ENCODE measurements at places on chromosomes 1 and 21. TPM values are rescaled to one million over a fixed set of nuclear protein-coding genes. Genes with fewer than 3 reads are reported as not detected.

The FAM151A gene
- total RNA-seq = not detected

The VANGL2 gene
- total RNA-seq = 79.8 TPM

The CYP4B1 gene
- not detected for total RNA-seq

The CLIC6 gene
- total RNA-seq = 5.4 TPM

The DENND2C gene
- 7.7 TPM for total RNA-seq

The TBX15 gene
- 38.0 TPM for total RNA-seq

The ADORA1 gene
- 16.3 TPM for total RNA-seq

The CD5L gene
- total RNA-seq = not detected

The CFAP126 gene
- total RNA-seq = not detected

The EXO5 gene
- 14.8 TPM for total RNA-seq

- no peak overlapping the region for H3K4me3 ChIP-seq
- DNase-seq = no peak
- no peak overlapping the region for H3K27ac ChIP-seq
- peaks cover 10% of the 10 kb centered on the region for H3K36me3 ChIP-seq
- peaks cover 6% of the 10 kb centered on the region for H3K27me3 ChIP-seq
These were observed 111.8 kb upstream of the ADAR start for GRCh38 chr1:154719586-154720327.

- H3K27me3 ChIP-seq = peaks cover 7% of the 10 kb centered on the region
- peaks cover 64% of the 10 kb centered on the region for H3K36me3 ChIP-seq
- peak overlapping the region; percentile 92 for H3K27ac ChIP-seq
- H3K4me1 ChIP-seq = peaks cover 41% of the 10 kb centered on the region
These were observed 14.1 kb downstream of the PEA15 start for GRCh38 chr1:160219062-160219929.

- peaks cover 37% of the 10 kb centered on the region for H3K4me1 ChIP-seq
- H3K27ac ChIP-seq = peak overlapping the region; percentile 14
- peaks cover 1% of the 10 kb centered on the region for H3K27me3 ChIP-seq
- no peak overlapping the region for H3K4me3 ChIP-seq
These were observed 5.6 kb downstream of the PRCC start for GRCh38 chr1:156772728-156773497.

DNA sequence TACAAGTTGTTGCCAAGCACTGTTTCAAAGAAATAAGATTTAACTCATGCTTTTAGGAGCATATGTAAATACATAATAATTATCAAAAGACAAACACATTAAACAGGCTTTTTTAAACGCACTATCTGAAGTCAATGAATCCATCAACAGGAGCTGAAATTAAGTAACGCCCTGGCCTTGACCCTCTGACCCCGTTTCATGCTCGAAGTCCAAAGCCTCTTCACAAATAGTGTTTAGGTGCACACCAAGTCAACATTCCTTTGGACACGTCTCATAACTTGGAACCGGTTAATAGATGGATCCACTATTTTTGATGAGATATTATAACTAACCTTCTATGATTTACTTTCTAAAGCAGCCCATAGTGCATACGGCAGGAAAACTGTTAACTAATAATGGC is 209.3 kb downstream of the GABPA start:
- peaks cover 37% of the 10 kb centered on the region for H3K36me3 ChIP-seq
- peaks cover 9% of the 10 kb centered on the region for H3K27me3 ChIP-seq
- no peak overlapping the region for H3K27ac ChIP-seq
- H3K4me3 ChIP-seq = no peak overlapping the region

- H3K4me3 ChIP-seq = no peak overlapping the region
- no peak for DNase-seq
- no peak overlapping the region for H3K27ac ChIP-seq
These were observed 121.8 kb downstream of the EPHB2 start for GRCh38 chr1:22832414-22832786.

DNA sequence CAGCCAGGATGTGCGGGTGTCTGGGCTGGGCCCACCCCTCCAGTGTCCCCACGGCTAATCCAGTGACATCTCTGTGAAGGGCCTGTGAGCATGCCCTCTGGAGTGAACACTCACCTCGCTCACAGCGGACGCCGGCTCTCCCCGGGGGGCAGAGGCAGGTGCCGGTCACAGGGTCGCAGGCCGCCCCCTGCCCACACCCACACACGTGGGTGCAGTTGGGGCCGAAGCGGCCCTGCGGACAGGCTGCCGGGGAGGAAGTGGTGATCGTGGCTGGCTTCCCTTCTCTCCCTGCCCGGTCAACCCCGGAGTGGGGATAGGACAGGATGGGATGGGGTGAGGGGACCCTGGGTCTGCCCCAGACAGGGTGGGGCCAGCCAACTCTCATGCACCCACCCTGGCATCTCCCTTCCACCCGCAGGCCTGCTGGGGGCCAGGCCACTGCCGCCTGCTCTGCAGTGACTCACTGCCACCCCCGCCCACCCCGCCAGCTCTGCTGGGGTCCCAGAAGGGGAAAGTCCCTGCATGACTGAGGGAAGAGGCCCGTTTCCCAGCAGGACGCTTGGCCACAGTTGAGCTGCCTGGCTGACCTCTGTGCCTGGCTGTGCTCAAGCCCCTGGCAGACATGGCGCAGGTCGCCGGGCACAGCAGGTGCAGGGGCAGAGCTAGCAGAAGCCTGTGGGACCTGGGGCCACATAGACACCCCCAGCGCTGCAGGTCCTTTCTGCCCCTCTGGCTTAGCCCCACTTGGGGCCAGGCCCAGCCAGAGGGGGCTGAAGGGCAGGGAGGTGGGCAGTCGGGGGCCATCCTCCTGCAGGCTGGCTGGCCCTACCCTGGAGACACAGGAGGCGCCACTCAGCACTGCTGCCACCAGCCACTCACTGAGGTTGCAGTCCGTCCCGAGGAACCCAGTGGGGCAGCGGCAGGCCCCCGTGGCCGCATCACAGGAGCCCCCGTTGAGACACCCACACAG is 41.6 kb downstream of the ARHGEF16 start:
- H3K27ac ChIP-seq = no peak overlapping the region
- peaks cover 9% of the 10 kb centered on the region for H3K27me3 ChIP-seq
- no peaks in the 10 kb centered on the region for H3K4me1 ChIP-seq
- no peaks in the 10 kb centered on the region for H3K36me3 ChIP-seq

GRCh38 chr1:208757846-208758245 is 513.7 kb upstream of the PLXNA2 start:
- no peaks in the 10 kb centered on the region for H3K4me1 ChIP-seq
- H3K4me3 ChIP-seq = no peak overlapping the region
- H3K27ac ChIP-seq = no peak overlapping the region

- H3K27ac ChIP-seq = no peak overlapping the region
- H3K27me3 ChIP-seq = peaks cover 16% of the 10 kb centered on the region
- H3K36me3 ChIP-seq = peaks cover 51% of the 10 kb centered on the region
- no peak overlapping the region for H3K4me3 ChIP-seq
- peaks cover 6% of the 10 kb centered on the region for H3K4me1 ChIP-seq
These were observed 28.4 kb downstream of the WDR4 start for GRCh38 chr21:42850866-42851391.

GRCh38 chr1:230084408-230085177 is 17.6 kb downstream of the GALNT2 start:
- peaks cover 10% of the 10 kb centered on the region for H3K4me1 ChIP-seq
- H3K27me3 ChIP-seq = peaks cover 12% of the 10 kb centered on the region
- peaks cover 12% of the 10 kb centered on the region for H3K36me3 ChIP-seq
- no peak for DNase-seq
- H3K27ac ChIP-seq = peak overlapping the region; percentile 13
- H3K4me3 ChIP-seq = no peak overlapping the region

GRCh38 chr1:229164836-229165735 is 105.8 kb upstream of the RAB4A start:
- H3K36me3 ChIP-seq = no peaks in the 10 kb centered on the region
- H3K4me3 ChIP-seq = no peak overlapping the region

DNA sequence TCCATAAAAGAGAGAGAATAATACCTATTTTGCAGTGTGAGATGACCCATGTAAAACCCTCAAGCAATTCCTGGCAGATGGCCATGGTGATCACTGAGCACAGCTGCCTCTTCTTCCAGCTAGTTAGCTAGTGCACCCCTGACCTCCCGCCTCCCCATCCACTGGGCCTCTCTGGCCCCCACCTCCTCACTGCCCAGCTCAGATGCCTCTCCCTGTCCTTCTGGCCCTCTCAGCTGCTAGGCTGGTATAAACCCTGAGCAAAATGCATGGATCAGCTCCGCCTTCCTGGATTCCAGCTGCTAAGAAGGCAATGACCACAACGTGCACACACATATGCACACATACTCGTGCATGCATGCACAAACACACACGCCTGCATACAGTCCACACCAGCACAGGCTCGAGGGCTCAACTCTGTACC is 117.2 kb downstream of the DMRTB1 start:
- H3K27ac ChIP-seq = no peak overlapping the region
- no peak overlapping the region for H3K4me3 ChIP-seq
- no peaks in the 10 kb centered on the region for H3K4me1 ChIP-seq
- no peak for DNase-seq

DNA sequence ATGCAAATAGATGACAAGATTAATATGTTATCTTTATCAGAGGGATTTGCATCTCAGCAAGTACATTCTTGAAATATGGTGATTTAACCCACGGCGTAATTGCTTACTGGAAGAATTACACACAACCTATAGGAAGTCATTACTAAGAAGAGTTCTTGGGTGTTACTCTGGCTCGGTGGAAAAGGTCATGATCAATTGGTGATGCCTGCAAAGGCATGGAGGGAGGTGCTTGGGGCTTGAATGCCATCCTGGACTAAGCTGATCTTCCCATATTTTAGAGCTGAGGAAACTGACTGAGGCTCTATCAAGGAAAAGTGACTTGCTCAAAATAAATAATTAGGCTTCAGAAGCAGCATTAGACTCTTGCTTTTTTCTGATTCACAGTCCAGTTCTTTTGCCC is 137.5 kb upstream of the JUN start:
- peaks cover 3% of the 10 kb centered on the region for H3K27me3 ChIP-seq
- no peaks in the 10 kb centered on the region for H3K36me3 ChIP-seq
- no peak for DNase-seq
- H3K27ac ChIP-seq = no peak overlapping the region

DNA sequence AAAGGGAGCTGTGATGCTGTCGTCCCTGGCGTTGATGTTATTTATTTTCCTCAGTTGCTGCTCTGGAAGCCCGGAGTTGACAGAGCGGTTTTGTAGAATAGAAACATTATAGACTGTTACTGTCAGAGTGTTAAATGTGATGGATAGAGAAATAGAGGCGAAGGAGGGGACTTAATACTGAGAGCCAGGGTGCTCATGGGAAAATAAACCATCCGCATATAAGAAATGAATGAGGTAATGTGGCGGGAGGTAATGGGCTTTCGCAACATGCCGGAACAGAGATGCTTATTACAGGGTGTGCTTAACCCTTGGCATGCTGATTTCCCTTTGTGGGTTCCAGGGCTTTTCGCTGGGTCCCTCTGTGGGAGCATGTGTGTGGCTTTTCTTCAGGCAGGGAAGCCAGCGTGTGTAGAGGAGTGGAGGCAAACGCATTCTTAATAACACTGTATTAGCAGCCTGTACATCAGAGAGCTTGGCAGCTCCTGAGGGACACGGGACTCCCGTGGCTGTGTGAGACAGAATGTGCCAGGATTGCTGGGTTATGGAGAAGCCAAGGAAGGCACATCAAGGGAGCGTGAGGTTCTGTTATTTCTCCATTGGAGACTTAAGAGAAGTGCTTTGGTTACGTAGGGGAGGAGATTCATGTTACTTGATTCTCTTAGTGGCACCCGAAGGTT is 141.0 kb downstream of the PBX1 start:
- H3K27ac ChIP-seq = peak overlapping the region; percentile 54
- DNase-seq = no peak
- peaks cover 2% of the 10 kb centered on the region for H3K27me3 ChIP-seq
- no peak overlapping the region for H3K4me3 ChIP-seq
- H3K4me1 ChIP-seq = peaks cover 28% of the 10 kb centered on the region

DNA sequence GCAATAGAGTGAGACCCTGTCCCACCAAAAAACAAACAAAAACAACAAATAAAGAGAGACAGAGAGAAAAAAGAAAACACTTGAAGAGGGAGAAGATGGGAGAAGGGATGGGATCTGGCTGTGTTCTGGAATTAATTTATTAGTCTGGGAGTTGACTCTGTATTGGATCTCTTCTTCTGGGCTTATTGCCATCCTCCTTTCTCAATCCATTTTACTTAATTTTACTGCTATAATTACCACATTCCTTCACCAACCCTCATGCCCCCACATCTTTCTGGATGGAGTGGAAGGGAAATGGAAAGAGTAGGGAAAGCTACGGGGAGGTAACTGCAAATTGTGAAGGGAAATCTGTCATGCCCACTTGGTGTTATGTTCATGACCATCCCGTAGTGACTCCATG is 42.9 kb downstream of the FMN2 start:
- no peaks in the 10 kb centered on the region for H3K36me3 ChIP-seq
- no peak for DNase-seq
- no peaks in the 10 kb centered on the region for H3K27me3 ChIP-seq
- no peak overlapping the region for H3K27ac ChIP-seq
- no peak overlapping the region for H3K4me3 ChIP-seq
- no peaks in the 10 kb centered on the region for H3K4me1 ChIP-seq

- DNase-seq = no peak
- H3K4me1 ChIP-seq = peaks cover 12% of the 10 kb centered on the region
- no peaks in the 10 kb centered on the region for H3K36me3 ChIP-seq
- peaks cover 1% of the 10 kb centered on the region for H3K27me3 ChIP-seq
- no peak overlapping the region for H3K4me3 ChIP-seq
- no peak overlapping the region for H3K27ac ChIP-seq
These were observed 22.4 kb downstream of the CAPZB start for GRCh38 chr1:19462781-19463503.

DNA sequence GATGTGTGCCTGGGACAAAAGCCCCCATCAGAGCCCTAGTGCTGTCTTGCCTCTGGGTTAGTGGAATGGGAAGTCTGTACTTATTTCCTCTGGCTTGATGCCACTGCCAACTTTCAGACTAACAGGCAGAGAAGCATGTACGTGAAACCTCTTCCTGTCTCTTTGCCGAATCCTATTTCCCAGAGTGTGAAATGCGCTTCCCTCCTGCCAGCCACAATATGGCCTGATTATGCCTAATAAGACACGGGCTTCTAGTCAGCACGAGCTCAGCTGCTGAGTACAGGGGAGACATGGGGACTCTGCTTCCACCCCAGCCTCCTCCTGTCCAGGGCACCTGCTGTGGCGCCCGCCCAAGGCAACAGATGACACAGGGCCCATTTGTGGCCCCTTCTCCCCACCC is 111.4 kb downstream of the KCND3 start:
- H3K27me3 ChIP-seq = peaks cover 8% of the 10 kb centered on the region
- no peak for DNase-seq
- H3K4me3 ChIP-seq = no peak overlapping the region

DNA sequence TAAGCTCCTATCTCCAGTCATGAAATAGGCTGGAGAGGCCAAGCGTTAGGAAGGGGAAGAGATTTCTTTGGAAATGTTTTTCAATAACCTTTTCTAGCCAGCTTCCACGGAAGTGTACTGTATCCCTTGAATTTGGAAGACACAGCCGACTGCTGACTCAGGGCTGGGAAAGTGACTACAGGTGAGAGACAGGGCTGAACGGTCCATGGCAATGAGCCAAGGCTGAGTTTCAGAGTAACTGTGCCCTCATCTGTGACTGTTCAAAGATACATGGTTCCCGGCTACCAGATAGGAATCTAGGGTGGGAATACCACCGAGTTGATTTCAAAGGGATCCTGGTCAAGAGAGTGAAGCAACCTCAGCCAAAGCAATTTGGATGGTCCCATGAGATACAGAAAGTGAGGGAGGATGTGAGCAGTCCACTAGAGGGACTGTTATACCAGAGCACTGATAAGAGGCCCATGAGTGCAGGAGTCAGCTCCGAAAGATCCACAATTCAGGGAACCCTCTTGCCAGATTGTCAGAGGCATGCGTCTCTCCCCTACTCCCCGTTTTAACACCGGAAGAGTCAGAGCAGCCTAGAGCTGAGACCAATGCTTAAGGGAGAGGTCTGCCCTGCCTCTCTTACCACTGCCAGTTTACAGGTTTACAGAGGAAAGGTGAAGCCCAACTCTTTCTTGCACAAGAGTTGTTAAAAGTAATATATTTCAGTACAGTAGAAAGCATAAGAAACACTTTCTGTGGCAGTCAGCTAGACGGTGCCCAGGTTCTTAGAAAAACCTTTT is 3.2 kb upstream of the KRTAP19-8 start:
- H3K36me3 ChIP-seq = no peaks in the 10 kb centered on the region
- no peaks in the 10 kb centered on the region for H3K4me1 ChIP-seq
- no peak for DNase-seq
- no peak overlapping the region for H3K27ac ChIP-seq
- no peak overlapping the region for H3K4me3 ChIP-seq
